CD8-positive, alpha-beta memory T cell (primary cell): ENCODE measurements at places on chromosomes 7 and 10.

DNA sequence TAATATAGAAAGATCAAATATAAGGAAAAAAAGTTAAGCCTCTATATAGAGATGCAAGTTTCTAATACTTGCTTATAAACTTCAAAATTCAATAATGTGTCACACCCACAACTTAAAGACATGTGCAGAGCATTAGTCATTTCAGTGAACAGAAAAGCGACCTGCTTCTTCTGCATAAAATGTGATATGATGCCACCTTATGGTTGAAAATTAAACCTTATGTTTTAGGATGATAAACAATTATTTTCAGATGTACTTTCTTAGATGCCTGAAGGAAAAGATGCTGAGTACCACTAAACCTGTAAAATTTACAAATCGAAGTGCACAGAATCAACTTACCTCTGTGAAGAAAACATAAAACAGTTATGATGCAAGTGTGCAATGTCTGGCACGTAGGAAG, 96.0 kb downstream of the MTERF1 start:
- no peak for DNase-seq
- no peaks in the 10 kb centered on the region for H3K36me3 ChIP-seq
- no peak overlapping the region for H3K4me3 ChIP-seq
- H3K4me1 ChIP-seq: no peaks in the 10 kb centered on the region
- H3K27ac ChIP-seq: no peak overlapping the region
- no peaks in the 10 kb centered on the region for H3K27me3 ChIP-seq

DNA sequence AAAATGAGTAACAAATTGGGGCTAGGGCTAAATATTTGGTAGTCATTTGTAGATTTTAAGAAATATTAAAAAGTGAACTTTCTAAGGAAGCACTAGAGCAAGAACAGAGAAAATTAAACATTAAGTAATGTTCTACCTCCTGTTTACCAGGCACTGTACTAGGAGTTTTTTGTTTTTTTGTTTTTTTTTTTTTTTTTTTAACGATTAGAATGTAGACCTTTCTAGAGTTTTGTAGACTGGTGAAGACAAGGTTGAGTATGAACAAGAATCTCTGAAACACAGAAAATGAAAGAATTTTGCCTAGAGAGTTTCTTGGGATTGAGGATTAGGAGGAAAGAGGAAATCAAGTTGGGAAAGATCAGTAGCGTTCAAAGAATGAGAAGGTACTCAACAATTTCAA, 73.6 kb downstream of the SLC37A3 start:
- H3K27me3 ChIP-seq: no peaks in the 10 kb centered on the region
- DNase-seq: no peak
- H3K4me1 ChIP-seq: peaks cover 4% of the 10 kb centered on the region
- no peak overlapping the region for H3K27ac ChIP-seq
- no peak overlapping the region for H3K4me3 ChIP-seq

DNA sequence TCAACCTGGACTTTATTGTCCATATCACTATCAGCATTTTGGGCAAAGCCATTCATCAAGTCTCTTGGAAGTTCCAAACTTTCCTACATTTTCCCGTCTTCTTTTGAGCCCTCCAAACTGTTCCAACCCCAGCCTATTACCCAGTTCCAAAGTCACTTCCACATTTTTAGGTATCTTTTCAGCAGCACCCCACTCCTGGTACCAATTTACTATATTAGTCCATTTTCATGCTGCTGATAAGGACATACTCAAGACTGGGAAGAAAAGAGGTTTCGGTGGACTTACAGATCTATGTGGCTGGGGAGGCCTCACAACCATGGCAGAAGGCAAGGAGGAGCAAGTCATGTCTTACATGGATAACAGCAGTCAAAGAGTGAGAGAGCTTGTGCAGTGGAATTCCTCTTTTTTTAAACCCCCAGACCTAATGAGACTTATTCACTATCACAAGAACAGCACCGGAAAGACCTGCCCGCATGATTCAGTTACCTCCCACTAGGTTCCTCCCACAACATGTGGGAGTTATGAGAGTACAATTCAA, 50.2 kb downstream of the NRF1 start:
- peaks cover 27% of the 10 kb centered on the region for H3K36me3 ChIP-seq
- no peaks in the 10 kb centered on the region for H3K27me3 ChIP-seq
- H3K4me3 ChIP-seq: no peak overlapping the region
- no peaks in the 10 kb centered on the region for H3K4me1 ChIP-seq

DNA sequence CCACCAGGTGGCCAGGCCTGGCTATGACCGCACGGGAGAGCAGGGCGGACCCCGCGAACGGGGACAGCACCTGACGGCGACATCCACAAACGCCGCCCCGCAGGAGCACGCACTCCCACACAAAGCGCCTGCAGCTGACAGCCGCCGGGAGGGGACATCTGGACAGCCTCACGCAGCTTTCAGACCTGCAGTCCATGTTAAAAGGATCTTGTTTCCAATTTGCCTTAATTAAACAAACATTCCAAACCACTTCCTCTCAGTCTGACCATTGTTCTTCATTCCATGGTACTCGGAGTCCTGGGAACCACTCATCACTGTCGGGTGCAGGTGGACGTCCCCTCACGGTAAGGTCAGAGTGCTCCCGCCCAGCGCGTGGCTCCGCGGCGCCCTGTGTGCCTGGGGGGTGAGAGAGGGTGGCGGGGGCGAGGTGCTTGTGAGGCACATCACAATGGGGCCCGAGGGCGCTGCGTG, 5.9 kb upstream of the GPER1 start:
- no peaks in the 10 kb centered on the region for H3K27me3 ChIP-seq
- no peaks in the 10 kb centered on the region for H3K36me3 ChIP-seq
- no peak overlapping the region for H3K4me3 ChIP-seq
- no peak overlapping the region for H3K27ac ChIP-seq
- no peak for DNase-seq

DNA sequence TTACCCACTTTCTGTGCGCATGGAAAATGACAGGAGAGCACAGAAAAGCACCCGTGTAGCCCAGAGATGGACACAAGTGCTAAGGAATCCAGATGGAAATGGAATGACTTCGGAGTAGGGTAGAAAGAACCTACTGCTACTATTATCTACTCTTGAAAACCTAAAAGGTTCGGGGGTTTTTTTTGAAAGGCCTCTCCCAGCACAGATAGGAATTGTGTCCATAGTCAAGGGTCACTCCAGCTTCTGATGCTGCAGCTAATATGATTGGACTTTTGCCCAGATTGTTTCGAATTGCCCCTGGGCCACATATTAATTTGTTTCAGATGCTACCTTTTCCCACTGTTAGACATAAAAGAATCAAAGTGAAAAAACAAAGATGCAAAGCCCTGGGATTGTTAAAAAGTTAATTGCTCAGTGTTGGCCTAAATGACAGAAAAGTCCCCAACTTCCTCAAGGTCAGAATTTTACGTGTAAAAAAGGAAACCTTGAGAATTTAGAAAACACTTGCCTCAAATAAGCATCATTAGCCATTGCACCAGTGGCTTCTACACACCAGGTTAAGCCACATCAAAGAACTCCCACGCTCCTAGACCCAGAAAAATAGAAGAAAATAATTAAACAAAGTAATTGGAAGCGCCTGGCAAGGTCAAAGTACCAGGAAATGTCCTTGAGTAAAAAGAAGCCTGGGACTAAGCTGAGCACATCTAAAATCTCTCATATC, 40.8 kb upstream of the INSIG1 start:
- no peak for DNase-seq
- no peaks in the 10 kb centered on the region for H3K36me3 ChIP-seq
- no peak overlapping the region for H3K27ac ChIP-seq
- H3K27me3 ChIP-seq: peaks cover 5% of the 10 kb centered on the region
- no peak overlapping the region for H3K4me3 ChIP-seq

GRCh38 chr7:2032030-2032875, 200.5 kb downstream of the MAD1L1 start:
- DNase-seq: peak; percentile 40
- H3K4me3 ChIP-seq: no peak overlapping the region
- no peaks in the 10 kb centered on the region for H3K27me3 ChIP-seq
- H3K27ac ChIP-seq: no peak overlapping the region
- H3K36me3 ChIP-seq: no peaks in the 10 kb centered on the region

DNA sequence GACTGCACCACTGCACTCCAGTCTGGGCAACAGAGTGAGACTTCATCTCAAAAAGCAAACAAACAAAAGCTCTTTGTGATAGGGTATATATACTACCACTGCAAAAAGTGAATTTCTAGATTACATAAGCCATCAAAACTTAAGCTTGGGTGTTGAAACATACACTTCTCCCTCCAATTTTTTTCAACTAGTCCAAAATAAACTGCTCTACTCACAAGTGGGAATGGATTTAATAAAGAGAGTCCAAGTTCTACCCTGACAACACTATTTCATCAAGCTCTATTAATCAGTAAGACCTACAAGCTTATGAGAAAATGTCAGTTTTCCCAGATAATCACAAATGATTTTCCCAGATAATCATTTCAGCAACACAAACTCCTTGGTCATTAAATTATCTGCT, 82.7 kb downstream of the NT5C2 start:
- H3K27ac ChIP-seq: no peak overlapping the region
- H3K4me3 ChIP-seq: no peak overlapping the region
- DNase-seq: no peak
- no peaks in the 10 kb centered on the region for H3K27me3 ChIP-seq
- H3K4me1 ChIP-seq: no peaks in the 10 kb centered on the region
- H3K36me3 ChIP-seq: no peaks in the 10 kb centered on the region

- H3K27me3 ChIP-seq: no peaks in the 10 kb centered on the region
- no peaks in the 10 kb centered on the region for H3K36me3 ChIP-seq
- no peak overlapping the region for H3K27ac ChIP-seq
- H3K4me3 ChIP-seq: no peak overlapping the region
- no peaks in the 10 kb centered on the region for H3K4me1 ChIP-seq
Observed at GRCh38 chr7:135855846-135856245, 107.2 kb upstream of the FAM180A start.

DNA sequence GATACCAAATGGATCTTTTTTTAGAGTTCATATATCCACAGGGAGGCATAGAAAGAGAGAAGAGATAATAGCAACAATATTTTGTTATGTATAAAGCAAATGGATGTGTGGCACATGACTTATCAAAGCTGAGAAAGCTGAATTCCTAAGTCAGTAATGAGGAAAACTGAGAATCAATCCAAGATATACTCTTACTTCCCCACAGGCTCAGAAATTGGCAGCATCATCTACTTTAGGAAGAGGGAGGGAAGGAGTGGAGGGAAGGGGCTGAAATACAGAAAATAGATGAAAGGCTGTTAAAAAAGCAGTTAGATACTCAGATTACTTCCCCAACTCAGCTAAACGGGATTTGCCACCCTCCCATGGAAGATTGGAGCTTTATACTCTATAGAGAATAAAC, 63.5 kb downstream of the SRI start:
- no peaks in the 10 kb centered on the region for H3K36me3 ChIP-seq
- no peaks in the 10 kb centered on the region for H3K27me3 ChIP-seq
- no peak overlapping the region for H3K27ac ChIP-seq
- DNase-seq: no peak

- no peak for DNase-seq
- H3K4me1 ChIP-seq: peaks cover 55% of the 10 kb centered on the region
Observed at GRCh38 chr7:50305583-50306493, 1.3 kb downstream of the IKZF1 start.

- H3K27ac ChIP-seq: no peak overlapping the region
- no peaks in the 10 kb centered on the region for H3K27me3 ChIP-seq
- no peak for DNase-seq
- H3K4me1 ChIP-seq: no peaks in the 10 kb centered on the region
- peaks cover 7% of the 10 kb centered on the region for H3K36me3 ChIP-seq
- no peak overlapping the region for H3K4me3 ChIP-seq
Observed at GRCh38 chr7:112336936-112337576, 113.2 kb upstream of the IFRD1 start.

- peak overlapping the region; percentile 36 for H3K4me3 ChIP-seq
- no peaks in the 10 kb centered on the region for H3K36me3 ChIP-seq
- H3K4me1 ChIP-seq: peaks cover 93% of the 10 kb centered on the region
- H3K27ac ChIP-seq: peak overlapping the region; percentile 48
Observed at GRCh38 chr10:14560791-14561765, 213.6 kb downstream of the FAM107B start.

DNA sequence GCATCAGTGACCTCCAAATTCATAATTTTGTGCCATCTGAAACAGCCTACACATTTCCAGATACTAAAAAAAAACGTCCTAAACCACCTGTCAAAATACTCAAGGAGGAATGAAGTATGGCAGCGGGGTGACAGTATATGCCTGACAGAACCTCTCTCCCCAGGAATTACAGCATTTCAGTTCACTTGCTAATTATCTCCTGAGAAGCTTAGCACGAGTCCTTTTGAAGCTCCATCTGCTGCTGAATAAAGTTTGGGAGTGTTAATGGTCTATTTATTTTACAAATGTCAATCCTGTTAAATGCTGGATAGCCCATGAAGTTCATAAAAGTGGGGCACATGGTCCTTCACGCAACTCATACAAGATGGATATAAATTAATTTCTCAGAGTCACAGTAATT, 29.4 kb upstream of the ANLN start:
- H3K4me1 ChIP-seq: no peaks in the 10 kb centered on the region
- H3K27ac ChIP-seq: no peak overlapping the region
- H3K27me3 ChIP-seq: no peaks in the 10 kb centered on the region
- no peaks in the 10 kb centered on the region for H3K36me3 ChIP-seq
- H3K4me3 ChIP-seq: no peak overlapping the region

- no peaks in the 10 kb centered on the region for H3K27me3 ChIP-seq
- H3K4me3 ChIP-seq: no peak overlapping the region
- H3K4me1 ChIP-seq: no peaks in the 10 kb centered on the region
- H3K27ac ChIP-seq: no peak overlapping the region
- H3K36me3 ChIP-seq: peaks cover 4% of the 10 kb centered on the region
Observed at GRCh38 chr7:33091111-33091531, 18.1 kb downstream of the RP9 start.

GRCh38 chr7:50530766-50531165, 34.4 kb downstream of the DDC start:
- no peak overlapping the region for H3K4me3 ChIP-seq
- no peak for DNase-seq
- H3K27ac ChIP-seq: no peak overlapping the region
- no peaks in the 10 kb centered on the region for H3K27me3 ChIP-seq
- H3K36me3 ChIP-seq: no peaks in the 10 kb centered on the region
- no peaks in the 10 kb centered on the region for H3K4me1 ChIP-seq

GRCh38 chr10:30538086-30538485, 91.5 kb downstream of the LYZL2 start:
- no peaks in the 10 kb centered on the region for H3K4me1 ChIP-seq
- H3K36me3 ChIP-seq: no peaks in the 10 kb centered on the region
- H3K27ac ChIP-seq: no peak overlapping the region
